ENCODE measurements at places on chromosomes 6 and 20.

DNA sequence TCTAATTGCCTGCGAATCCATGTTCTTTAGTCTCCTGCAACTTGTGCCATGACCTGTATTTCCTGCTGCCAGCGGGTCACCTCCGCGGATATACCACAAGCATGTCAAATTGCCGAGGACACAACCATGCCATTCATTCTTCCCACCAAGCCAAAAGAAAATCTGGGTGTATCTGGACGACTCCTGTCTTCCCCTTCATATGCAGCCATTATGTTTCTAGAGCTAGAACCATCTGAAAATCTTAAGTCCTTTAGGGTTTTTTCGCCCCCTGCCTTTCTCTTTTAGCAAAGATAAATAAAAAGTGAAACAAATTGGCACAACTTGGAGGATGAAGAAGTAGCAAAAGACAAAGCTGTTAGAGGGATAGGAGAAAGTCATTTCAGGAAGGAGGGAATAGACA is 242.6 kb downstream of the ARID1B start:
- no peak for DNase-seq

DNA sequence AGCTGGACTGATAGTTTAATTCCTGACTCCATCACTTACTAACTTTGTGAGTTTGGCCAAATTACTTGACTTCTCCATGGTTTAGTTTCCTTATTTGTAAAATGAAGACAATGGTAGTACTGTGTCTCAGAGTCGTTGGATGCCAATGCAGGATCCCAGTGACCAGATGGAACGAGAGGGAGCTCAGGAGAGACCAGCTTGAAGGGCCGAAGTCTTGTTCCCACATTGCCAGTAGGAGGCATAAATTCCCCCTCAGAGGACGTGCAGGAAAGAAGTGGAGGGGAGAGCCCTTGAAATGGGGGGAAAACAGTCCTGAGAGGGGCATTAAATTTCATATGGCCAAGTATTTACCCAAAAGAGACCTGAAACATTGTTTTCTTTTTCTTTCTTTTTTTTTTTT is 2.1 kb upstream of the MUC22 start:
- DNase-seq = no peak

GRCh38 chr20:1035466-1035865 is 33.4 kb upstream of the RSPO4 start:
- no peak for DNase-seq

GRCh38 chr20:49203011-49203410 is 14.9 kb upstream of the STAU1 start:
- no peak for DNase-seq

- no peak for DNase-seq
Observed at GRCh38 chr6:28429781-28430180, 13.5 kb downstream of the ZSCAN23 start.

DNA sequence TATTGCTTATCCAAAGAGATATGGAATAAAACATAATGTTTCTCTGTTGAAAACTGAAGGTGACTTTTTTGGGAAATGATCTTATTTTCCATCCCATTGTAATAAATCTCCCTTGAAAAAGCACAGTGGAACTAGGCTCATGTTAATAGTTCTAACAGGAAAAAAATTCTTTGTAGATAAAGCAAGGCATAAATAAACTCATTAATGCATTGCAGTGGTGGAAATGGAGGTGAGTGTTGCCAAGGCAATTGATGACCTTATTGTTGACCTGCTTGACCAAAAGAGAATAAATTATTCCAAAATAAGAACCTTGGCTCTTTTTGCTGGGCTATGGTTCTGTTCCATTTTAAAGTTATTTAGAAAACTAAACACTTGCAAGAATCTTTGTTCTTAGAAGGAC is 55.2 kb downstream of the TRMT11 start:
- no peak for DNase-seq

DNA sequence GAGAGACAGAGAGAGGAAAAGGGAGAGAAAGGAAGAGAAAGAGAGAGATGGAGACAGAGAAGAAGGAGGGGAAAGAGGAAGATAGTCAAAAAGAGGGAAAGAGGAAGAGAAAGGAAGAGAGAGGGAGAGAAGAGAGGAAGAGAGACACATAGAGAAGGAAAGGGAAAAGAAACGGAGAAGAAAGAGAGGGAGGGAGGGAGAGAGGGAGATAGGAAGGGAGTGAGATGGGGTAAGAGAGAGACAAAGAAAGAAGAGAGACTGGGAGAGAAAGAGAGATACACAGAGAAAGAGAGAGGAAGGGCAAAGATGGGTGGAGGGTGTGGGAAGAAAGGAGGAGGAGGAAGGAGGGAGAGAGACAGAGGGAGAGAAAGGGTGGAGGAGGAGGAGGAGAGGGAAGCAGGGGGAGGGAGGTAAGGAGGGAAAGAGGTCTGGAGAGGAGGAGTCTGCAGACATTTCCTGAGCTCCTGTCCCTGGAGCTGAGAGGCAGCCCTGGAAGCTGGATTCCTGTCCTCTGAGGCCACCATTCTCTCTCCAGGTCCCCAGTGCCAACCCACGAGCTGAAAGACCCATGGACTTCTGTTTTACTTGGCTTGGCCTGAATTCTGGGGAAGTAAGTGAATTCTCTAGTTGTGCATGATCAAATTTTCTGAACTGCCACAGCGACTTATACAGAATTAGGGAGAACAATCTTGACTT is 9.9 kb downstream of the FOXF2 start:
- no peak for DNase-seq

- DNase-seq = no peak
Observed at GRCh38 chr20:38084425-38084951, 50.9 kb downstream of the RPRD1B start.

GRCh38 chr6:6482256-6482655 is 106.3 kb upstream of the LY86 start:
- DNase-seq = no peak

DNA sequence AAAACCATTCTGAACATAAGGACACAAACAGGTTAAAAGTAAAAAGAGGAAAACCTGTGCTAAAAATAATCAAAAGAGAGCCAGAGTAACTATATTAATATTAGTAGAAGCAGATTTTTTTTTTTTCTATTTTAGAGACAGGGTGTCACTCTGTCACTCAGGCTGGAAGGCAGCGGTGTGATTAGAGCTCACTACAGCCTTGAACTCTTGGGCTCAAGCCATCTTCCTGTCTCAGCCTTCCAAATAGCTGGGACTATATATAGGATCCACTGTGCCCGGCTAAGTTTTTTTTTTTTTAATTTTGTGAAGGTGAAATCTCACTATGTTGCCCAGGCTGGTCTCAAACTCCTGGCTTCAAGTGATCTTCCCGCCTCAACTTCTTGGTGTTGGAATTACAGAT is 33.4 kb upstream of the PLN start:
- DNase-seq = no peak

DNA sequence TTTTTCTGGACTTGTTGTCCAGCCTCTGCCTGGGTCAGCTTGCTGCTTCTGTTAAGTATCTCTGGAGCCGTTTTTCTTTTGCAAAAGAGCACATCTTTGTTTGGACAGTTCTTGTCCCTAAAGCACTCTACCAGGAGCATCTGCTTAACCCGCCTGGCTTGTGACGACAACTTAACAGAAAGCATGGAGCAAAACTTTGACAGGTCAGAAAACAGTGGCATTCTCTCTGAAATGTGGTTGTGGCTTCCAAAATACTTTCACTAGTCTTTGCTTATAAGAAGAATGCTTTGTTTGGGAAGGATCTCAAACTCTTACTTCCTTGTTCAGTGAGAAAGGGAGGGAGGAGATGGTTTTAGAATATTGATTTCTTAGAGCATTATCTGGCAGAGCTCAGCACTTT is 47.6 kb downstream of the CD109 start:
- no peak for DNase-seq

DNA sequence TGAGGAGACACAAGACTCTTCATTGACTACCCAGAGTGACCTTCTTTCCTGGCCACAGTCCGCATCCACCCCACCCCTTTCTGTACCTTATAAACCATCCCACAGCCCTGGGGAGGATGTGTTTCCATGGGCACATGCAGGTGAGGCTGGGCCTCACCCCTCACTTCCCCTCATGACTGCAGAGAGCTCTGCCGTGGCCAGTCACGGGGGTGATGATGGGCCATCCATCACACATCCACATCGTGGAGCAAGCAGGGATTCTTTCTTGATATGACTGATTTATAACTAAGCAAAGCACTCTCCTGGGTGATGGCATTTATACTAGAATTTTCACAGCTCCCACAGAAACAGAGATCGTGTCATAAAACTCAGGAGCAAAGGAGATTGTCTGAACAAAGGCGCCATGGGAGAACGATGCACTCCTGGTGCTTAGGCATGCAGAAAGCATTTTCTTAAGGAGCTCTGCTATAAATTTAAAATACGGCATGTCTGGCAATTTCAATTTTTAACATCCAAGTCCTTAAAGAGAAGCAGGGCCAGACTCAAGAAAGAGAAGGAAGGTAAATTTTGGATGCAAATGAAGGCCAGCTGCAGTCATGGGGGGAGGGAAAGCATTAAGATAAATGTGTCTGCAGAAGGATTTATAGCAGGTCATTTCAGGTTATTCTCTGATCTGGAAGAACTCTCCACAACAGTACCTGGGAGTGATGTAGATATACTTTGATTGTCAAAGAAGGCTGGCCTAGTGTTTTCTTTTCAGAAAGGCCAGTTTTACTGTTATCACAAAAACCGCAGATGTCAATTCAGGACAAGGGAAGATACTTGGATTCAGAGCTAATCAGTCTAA is 777.0 kb downstream of the C6orf118 start:
- DNase-seq = no peak

- DNase-seq = no peak
Observed at GRCh38 chr6:36688063-36688738, 9.4 kb upstream of the RAB44 start.

DNA sequence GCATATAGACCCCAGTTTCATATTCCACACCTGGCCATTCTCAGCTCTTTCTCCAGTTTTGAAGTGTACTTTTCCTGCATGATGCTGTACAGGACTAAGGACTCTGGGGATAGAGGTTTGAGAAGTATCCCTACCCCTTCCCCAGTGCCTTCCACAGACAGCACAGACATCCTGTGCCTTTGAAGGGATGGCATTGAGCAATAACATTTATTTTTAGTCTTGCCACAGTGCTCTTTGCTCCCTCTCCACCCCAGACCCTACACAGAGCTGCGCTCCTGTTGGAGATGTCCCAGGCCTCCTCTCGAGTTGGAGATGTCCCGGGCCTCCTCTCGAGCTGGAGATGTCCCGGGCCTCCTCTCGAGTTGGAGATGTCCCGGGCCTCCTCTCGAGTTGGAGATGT is 275.8 kb downstream of the FARS2 start:
- no peak for DNase-seq

DNA sequence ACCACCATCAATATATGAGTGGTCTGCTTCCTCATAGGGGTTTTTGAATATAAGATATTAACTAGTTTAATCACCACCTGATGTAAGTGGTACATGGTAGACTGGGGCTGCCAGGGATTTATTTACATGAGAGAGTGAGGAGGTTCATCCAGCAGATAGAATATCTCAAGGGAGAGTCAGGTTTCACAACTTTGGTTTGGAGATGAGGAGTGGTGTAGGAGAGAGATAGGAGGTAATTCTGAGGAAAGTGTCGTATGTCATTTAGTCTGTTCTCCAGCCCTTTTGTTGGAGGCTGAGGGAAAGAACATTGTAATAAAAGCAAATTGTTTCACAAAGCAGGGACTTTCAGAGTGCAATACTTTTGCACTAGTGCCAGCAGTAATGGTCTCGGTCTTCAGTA is 16.8 kb downstream of the L3MBTL3 start:
- DNase-seq = no peak

- no peak for DNase-seq
Observed at GRCh38 chr6:165245287-165245686, 64.1 kb downstream of the C6orf118 start.

- no peak for DNase-seq
Observed at GRCh38 chr6:139335447-139336210, 38.8 kb downstream of the CITED2 start.

- DNase-seq = no peak
Observed at GRCh38 chr20:53752971-53753879, 159.6 kb upstream of the ZNF217 start.

DNA sequence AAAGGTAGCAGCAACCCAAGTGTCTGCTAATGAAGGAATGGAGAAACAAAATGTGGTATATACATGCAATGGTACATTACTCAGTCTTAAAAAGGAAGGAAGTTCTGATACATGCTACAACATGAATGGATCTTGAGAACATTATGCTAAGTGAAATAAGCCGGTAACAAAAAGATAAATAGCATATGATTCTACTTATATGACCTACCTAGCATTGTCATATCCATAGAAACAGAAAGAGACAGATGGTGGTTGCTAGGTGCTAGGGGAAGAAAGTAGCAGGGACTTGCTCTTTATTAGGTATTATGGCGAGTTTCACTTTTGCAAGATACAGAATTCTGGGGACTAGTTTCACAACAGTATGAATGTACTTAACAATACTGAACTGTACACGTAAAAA is 46.6 kb downstream of the UBR2 start:
- no peak for DNase-seq

- no peak for DNase-seq
Observed at GRCh38 chr6:150756173-150756572, 109.3 kb upstream of the MTHFD1L start.

DNA sequence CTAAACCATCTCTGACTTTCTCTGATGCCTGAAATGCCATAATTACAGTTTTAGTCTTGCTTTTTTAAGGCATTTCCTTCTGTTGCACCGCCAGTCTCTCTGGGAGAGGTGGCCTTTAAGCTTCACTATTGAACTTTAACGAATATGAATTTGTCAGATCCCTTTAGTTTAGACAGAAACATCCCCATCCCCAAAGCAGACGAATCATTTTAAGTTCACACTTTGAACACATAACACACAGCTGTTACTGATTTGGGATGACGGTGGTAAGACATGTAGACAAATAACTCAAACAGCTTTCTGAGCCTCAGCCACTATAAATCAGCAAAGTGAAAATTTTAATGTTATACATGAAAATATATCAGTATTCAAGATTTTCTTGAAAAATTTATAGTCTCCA is 7.2 kb upstream of the IPCEF1 start:
- no peak for DNase-seq

GRCh38 chr6:27956941-27957340 is at the start of gene OR2B6:
Gene OR2B6, plus strand, starts transcription at chr6:27957241. Its CDS starts 0 bp downstream, at chr6:27957241.
- DNase-seq = no peak

DNA sequence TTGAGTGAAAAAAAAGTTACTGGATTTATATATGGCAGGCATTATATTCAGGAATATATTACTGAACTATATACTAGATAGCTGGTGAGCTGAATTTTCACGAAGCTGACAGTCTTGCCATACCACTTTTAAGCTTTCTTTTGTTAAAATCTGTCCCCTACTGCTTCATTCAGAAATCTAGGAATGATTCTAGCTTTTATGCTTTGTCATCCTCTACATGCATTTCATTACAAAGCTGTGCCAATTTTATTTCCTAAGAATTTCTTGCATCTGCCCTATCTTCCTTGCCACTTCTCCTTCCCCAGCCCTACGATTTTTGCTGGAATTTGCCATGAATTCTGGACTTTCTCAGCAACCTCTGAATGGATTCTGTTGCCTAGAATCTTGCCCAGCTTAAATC is 158.5 kb upstream of the ADGRB3 start:
- DNase-seq = no peak

GRCh38 chr20:64212755-64213154 is 42.8 kb upstream of the PCMTD2 start:
- DNase-seq = no peak

- no peak for DNase-seq
Observed at GRCh38 chr6:130928158-130928912, 101.1 kb downstream of the SMLR1 start.

GRCh38 chr20:58268936-58269619 is 40.4 kb upstream of the RAB22A start:
- no peak for DNase-seq

Measured in stimulated activated CD8-positive, alpha-beta memory T cell treated with anti-CD3 and anti-CD28 coated beads, Interleukin-7, amount 100 ng/mL, for 1 hour (primary cell).